ENCODE measurements at places on chromosomes 13 and 19.
A peak's percentile ranks its signal among the peaks of the same experiment; 100 is the strongest.

GRCh38 chr19:49951806-49952478 lies 9.0 kb downstream of the SIGLEC11 start:
- no peak for DNase-seq

DNA sequence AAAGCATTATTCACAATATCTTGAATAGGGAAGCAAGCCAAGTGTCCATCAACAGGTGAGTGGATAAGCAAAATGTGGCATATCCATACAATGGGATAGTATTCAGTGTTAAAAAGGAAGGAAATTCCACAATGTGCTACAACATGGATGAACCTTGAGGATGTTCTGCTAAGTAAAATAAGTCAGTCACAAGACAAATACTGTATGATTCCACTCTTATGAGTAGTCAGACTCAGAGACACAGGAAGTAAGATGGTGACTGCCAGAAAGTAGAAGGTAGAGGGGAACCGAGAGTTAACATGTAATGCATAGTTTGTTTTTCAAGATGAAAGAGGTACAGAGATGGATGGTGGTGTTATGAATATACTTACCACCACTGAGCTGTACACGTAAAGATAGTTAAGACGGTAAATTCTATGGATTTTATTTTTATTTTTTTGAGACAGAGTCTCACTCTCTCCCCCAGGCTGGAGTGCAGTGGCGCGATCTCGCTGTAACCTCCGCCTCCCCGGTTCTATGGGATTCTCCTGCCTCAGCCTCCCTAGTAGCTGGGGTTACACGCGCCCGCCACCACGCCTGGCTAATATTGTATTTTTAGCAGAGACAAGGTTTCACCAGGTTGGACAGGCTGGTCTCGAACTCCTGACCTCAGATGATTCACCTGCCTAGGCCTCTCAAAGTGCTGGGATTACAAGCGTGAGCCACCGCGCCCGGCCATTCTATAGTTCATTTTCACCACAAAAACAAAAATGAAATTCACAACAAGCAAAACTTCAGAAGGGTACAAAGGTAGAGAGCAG lies 1.0 kb upstream of the CHAMP1 start:
- no peak for DNase-seq

DNA sequence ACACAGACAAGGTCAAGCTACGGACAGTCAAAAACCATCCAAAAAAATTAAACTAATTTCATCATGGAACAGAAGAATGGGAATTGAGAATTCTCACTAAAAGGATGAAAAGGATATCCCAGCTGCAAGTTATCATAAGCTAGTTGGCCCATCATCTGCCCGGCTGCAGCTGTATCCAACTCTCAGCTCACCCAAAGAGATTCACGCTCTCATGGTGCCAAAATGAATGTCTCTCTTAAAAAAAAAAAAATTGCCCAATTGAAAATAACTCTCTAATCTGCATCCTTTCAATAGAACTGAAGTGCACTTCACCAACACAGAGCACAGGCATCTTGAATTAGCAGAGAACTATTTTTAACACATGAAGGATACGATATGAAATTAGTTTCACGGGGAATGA lies 20.0 kb downstream of the ENOX1 start:
- no peak for DNase-seq

DNA sequence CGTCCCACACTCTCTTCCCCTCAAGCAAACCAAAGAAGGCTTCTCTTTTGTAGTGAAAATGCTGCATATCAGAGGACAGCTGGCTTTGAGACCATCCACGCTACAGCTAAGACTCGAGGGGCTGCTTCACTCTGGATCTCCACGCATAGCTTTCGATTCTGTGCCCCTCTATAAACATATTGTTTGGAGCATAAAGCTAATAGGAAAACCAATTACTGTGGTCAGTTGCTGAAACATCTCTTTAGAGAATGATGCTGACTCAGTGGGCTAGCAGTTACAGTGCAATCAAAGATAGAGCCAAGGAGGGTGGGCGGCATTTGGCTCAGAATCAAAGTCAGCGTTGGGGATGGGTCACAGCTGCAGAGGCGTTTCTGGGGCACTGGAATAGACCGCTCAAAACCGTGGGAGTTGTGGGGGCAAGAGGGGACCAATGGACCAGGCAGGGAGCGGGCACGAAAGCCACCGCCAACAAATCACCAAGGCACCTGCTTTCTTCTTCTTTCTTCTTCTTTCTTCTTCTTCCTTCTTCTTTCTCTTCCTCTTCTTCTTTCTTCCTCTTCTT lies 76.7 kb downstream of the RASL11A start:
- DNase-seq: no peak

DNA sequence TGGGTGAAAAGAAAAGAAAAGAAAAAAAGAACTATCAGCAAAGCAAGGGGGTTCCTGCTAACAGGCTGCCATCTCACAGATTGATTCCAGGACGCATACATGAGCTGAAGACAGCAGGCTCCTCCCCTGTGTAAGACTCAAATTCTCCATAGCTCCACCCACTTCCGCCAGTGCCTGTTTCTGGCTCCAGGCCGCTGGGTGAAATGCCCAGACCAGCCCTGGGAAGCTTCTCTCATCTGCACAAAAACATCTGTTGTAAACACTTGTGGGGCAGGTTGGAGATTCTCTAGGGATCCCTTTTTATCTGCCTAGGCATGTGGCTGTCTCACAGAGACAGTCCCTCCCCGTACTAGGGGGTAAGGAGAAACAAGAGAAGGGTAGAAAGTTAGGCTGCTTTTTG lies 1054.4 kb upstream of the SPRY2 start:
- no peak for DNase-seq

DNA sequence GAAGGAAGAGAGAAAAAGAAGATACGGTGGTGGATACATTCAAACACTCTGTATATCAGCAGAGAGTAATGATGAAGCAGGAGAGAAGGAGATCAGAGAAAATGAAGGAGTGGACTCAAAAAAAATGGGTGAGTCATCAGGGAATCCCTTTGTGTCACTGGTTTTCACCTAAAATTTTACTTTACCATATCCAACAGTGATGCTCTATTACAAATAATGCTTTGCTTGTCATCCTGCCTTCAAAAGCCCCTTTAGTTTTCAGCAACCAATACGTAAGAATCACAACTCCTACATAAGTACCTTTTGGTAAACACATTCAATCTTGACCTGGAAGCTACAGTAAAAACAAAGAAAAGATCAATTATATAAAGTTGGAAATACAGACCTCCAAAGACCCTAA lies 88.8 kb downstream of the ENOX1 start:
- DNase-seq: no peak

GRCh38 chr13:24500977-24501376 lies 11.6 kb downstream of the PARP4 start:
- no peak for DNase-seq

GRCh38 chr13:35812736-35813135 lies 318.4 kb downstream of the DCLK1 start:
- no peak for DNase-seq

- DNase-seq: no peak
These were observed 116.6 kb upstream of the SPACA7 start for GRCh38 chr13:112259511-112259910.

- no peak for DNase-seq
These were observed 30.6 kb downstream of the GPX4 start for GRCh38 chr19:1134431-1134830.

GRCh38 chr13:36919833-36920615 lies at the start of gene SMAD9:
TSS of gene SMAD9 (minus strand) at chr13:36920238. CDS start at chr13:36879689, 40,549 bp downstream.
- DNase-seq: peak; percentile 63

GRCh38 chr19:42229855-42230351 lies 9.8 kb downstream of the ZNF526 start:
- no peak for DNase-seq

DNA sequence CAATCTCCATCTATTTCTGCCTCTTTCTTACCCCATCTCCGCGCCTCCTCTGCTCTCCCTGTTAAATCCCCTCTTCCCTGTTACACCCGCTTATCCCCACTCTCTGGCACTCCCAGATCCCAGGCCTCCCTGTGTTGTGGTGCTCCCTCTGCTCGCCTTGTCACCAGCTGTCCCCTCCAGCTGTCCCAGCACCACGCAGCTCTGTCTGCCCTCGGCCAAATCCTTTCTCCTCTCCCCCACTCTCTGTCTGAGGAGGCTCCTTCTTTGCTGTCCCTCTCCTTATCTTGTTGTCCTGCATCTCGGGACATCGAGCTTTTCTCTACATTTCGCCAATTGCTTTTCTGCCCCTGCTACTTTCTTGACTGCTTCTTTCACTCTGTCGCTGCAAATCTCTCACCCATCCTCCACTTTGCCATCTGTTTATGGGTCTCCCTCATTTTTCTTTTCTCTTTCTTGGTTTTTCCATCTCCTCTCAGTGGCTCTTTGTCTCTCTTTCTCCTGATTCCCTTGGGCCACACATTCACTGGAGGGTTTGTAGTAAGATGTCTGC lies 941 bp downstream of the ZNF160 start:
- DNase-seq: no peak

GRCh38 chr19:10279737-10280442 lies 6.9 kb upstream of the ICAM4 start:
- DNase-seq: no peak

DNA sequence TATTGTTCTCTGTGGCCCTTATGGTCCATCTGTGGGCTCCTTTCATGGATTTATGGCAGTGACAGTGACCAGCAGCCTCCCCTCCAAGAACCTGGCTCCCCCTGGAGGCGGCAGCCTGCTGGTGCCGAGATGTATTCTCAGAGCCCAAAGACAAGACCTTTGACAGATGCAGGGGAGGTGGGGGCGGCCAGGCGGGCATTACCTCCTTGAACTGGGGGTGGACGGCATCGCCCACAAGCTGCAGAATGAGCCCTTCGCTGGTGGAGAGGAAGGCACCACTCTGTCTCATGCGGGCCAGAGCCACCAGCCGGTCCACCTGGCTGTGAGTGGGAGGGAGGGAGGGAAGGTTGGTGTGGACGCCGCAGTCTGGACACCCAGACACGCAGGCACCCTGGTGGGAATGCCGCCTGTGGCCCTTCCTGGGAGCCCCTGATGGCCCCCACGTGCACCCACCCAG lies 6.6 kb downstream of the ISOC2 start:
- peak; percentile 33 for DNase-seq

DNA sequence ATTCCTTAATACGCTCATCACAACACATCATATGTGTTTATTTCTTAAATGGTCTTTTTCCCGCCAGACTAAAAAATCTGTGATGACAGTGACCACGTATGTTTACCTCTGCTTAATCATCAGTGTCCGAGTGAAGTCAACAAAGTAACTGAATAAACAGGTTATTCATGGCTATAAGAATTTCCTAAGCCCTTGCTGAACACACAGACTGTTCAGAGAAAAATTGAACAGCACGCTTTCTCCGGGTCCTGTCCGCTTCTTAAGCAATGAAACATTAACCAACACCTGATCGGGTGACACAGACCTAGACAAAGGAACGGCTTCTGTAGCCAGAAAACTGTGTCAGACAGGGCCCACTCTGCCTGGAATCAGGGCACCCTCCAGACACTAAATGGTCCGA lies 14.3 kb downstream of the SAFB2 start:
- no peak for DNase-seq

DNA sequence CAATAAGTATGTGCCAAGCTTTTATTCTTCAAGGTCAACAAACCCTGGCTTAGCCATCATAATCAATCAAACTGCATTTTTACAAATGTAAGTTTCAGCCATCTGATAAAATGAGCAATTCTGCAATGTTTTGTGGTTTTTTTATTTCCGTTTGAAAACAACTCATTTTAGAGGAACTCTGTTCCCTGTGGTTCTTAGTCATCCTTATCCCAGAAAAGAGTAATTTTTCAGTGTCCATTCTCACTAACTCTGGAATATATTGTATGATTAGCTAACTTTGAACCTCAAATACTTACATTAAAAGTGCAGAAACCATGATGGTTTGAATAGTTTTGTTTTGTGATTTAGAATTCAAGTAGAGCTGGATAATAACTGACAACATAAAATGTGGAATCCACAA lies 87.6 kb downstream of the IRS2 start:
- no peak for DNase-seq

DNA sequence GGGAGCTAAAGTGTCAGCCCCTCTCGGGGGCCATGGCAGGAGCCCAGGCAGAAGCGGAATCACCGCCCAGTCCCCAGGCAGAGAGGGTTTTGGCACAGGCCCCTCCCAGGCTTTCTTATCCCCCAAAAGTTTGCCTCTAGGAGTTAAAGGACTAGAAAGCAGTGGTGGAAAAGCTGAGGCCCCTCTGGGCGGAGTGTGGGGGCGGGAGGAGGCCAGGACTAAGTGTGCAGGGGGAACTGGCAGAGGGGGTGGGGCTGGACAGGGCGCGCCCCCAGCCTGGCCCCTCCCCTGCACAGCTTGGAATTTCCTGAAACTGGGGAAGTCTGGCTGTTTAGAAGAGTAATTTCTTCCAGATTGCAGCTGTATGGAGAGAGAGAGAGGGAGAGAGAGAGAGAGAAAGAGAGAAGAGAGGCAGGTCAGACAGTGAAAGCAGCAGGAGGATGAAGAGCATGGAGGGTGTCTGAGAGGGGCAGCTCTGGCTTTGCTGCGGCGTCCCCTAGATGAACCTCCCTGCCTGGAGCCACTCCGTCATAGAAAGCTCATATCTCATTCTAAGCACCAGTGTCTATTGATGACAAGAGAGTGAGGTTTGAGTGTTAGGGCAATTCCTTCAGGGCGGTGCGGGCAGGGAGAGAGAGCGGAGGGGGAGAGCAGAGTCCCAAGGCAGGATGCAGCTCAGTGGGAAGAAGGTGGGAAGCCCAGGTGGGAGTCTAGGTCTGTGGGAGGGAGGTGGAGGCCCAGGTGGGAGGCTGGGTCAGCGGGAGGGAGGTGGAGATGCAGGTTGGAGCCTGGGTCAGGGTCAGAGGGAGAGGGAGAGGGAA lies at the start of gene CDC42EP5:
CDC42EP5 (minus strand) TSS at position 226 of the 821 bp plus-strand sequence. CDS start 7,749 bp downstream, outside the sequence.
- no peak for DNase-seq

DNA sequence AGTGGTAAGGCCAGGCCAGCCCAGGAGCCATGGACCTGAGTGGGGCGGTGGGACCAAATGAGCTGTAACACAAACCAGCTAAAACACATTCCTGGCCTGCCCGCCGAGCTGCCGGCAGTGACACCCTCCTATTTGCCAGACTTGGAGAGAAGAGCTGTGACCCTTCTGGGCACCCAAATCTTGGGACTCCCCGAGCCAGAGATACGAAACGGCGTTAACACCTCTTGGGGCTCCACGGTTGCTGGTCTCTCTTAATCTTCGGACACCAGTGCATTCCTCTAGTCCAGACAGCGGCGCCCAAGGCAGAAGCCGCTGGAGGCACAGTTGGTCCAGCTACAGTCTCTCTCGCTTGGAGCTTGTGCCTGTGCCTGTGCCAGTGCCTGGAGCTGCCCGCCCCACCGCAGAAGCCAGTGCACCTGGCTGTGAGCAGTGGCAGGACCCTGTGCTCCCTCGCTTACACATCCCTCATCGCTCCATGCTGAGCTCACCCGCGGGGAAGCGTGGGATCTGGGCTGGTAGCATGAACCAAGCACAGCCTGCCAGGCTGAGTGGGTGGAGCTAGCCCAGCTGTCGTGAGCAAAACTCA lies 147.2 kb upstream of the KLHL1 start:
- DNase-seq: no peak
